Immature natural killer cell (primary cell): ENCODE measurements at places on chromosomes 2 and 18.

GRCh38 chr2:165185633-165186032 lies 18.2 kb downstream of the SCN3A start:
- no peak for DNase-seq

- DNase-seq = no peak
These were observed 16.4 kb upstream of the RPRD1A start for GRCh38 chr18:36083729-36084128.

- DNase-seq = no peak
These were observed 99.0 kb downstream of the SP3 start for GRCh38 chr2:173865971-173866873.

GRCh38 chr2:209662021-209662420 lies 109.6 kb upstream of the UNC80 start:
- DNase-seq = no peak

DNA sequence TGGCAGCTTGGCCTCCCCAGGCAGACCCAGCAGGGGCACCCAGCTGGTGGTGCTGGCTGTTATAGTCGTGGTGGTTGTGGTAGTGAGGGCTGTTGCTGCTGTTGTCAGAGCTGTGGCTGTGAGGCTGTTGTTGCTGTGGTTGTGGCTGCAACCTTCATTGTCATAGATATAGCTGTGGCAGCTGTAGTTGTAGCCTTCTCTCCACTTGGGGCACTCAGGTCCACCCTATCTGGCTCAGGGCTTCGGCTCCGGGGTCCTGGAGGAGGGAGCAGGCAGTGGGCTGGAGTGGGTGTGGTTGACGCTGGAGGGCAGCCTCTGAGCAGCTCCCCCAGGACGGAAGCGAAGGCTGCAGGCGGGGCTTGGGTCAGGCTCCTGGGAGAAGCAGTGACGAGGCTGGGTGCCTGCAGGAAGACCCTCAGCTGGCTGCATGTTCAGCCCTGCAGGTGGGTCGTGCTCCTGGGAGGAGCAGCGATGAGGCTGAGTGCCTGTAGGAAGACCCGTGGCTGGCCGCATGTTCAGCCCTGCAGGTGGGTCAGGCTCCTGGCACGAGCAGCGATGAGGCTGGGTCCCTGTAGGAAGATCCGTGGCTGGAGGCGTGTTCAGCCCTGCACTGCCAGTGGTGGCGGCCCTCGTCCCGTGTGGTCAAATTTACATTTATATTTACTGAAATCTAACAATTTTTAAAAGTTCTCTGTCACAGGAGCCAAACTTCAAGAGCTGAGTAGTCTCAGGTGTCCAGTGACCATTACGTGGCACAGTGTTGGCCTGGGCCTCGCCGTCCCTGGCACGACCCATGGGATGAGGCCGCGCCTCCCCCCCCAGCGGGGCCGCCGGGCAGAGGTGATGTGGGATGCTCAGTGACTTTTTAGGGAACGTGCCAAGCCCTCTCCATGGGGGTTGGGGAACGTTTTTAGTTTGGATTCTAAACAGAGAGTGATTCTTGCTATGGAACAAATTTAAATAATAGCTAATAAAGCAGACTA lies 79.2 kb upstream of the PXDN start:
- no peak for DNase-seq
